ENCODE measurements at places on chromosomes 16 and 17. TPM values are rescaled to one million over a fixed set of nuclear protein-coding genes. Genes with fewer than 3 reads are reported as not detected.

Gene WIPF2
- 7.1 TPM for total RNA-seq

Gene OR3A3
- total RNA-seq, result not detected

Gene CRHR1
- 4.6 TPM for total RNA-seq

Gene CNTD1
- not detected for total RNA-seq

Gene MARCHF10
- 0.18 TPM for total RNA-seq

Gene ZNF423
- total RNA-seq, result 14.6 TPM

DNA sequence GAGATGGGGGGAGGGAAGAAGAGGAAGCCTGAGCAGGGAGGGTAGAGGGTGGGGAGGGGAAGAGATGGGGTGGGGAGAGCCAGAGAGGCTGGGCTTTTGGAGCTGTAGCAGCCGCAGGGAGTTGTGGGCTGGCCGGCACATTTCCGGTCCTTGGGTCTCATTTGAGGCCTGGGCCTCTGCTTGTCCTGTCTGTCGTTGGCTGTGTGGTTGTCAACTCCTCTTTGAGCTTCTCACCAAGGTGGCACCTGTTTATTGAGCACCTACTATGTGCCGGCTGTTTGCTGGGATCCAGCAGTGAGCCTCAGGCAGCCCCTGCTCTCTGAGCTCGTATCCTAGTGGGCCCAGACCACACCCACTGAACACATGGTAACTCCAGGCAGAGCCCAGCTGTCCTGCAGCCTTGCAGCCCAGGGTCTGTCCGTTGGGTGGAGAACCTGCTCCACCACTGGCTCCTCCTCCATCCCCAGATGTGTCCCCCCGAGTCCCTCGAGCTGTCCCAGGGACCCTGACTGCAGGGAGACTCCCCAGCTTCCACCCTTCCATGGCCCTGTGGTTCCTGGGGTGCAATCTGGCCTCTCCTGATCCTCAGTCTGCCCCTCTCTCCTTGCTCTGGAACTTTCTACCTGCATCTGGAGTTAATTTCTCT lies 164.9 kb downstream of the IRF8 start:
- no peak for DNase-seq

DNA sequence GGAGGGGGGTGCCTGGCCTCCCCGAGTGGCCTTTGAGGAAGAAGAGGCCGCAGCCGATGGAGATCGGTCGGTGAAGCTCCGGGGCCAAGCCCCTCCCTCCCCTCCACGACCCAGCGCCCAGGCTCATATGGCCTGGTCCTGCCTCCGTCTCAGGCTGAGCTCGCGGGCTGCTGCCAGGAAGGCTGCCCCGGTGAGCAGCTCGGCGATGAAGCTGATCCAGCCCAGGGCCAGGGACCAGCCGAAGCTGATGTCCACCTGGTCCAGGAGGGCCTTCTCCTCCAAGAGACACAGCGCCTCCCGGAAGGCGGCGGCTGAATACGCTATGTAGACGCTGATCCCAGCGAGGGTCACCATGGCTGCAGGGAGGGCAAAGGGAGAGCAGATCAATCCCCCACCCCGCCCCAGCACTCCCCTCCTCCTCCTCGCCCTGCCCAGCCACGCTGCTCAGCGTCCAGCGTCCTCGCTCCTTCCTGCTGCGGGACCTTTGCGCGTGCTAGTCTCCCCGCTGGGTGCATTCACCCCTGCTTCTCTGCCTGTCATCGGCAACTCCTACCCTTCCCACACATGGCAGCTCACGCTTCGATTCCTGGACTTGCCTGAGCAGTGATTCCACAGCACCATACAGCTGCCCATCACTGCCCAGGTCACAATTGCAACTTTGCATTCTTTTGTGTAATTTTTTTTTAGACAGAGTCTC lies 20.5 kb downstream of the TMEM114 start:
- no peak for DNase-seq

GRCh38 chr16:68339214-68339613 lies 28.4 kb downstream of the PRMT7 start:
- no peak for DNase-seq

GRCh38 chr17:12729086-12729485 lies 60.2 kb upstream of the ARHGAP44 start:
- DNase-seq, result no peak

DNA sequence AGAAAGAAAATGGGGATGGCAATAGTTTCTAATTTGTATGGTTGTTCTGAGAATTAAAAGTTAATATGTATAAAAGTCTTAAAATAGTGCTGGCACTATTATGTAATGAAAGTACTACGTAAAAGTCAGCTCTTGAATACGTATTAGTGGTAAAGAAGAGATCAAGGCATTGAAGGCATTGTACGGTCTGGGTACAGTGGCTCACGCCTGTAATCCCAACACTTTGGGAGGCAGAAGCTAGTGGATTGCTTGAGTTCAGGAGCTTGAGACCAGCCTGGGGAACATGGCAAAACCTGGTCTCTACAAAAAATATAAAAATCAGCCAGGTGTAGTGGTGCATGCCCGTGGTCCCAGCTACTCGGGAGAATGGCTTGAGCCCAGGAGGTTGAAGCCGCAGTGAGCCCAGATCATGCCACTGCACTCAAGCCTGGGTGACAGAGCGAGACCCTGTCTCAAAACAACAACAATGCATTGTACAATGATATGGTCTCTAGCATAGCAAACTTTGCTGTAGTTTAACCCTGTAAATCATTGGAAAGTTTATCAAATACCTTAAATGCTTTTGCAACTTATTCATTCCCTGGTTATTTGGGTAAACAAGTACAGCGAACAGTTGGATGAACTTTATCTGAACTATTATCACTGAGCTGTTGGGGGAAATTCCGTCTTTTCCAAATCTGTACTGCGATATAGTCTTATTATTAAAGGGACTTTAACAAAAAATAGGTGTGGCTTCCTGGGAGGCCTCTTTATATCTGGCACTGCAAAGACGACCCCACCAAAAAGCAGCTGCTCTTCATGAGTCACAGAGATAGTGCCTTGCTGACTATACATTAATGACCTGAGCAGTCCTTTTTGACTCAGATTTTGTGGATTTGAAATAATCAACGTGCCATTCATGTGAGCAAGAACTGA lies 73.6 kb downstream of the GPRC5B start:
- no peak for DNase-seq

GRCh38 chr16:35533683-35534082 lies 2074.3 kb downstream of the TP53TG3F start:
- no peak for DNase-seq

GRCh38 chr17:42142371-42142896 lies 12.4 kb downstream of the RAB5C start:
- DNase-seq, result no peak

GRCh38 chr17:78714534-78714933 lies 67.5 kb downstream of the CYTH1 start:
- no peak for DNase-seq

DNA sequence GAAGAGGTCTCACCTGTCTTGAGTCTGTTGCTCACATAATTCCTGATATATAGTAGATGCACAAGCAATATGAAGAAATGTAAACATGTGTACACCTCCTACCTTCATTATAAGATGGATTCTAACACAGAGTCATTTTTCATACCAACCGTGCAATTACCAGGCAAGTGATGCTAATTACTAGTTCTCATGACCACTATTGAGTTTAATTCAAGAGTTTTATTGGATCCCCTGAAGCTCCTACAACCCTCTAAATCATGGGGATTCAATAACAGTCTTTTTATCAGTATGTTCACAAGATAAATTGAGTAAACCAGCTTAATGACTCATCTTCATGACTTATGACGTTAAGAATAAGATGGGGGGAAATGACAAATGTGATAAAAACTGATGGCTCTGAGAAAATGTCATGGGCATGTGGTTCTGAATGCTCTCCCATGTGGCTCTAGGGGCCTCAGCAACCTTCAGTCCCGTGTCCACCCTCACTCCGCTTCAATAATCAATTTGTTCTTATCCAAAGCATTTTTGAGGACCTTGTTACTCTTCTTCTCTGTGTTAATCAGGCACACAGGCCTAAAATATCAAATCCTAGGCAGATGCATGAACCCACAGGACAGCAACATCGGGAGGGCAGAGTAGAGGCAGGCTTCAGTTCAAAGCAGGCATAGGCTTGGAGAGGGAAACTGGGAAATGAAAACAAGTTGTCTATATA lies 42.8 kb downstream of the PRAC1 start:
- DNase-seq, result no peak

- no peak for DNase-seq
These were observed 38.3 kb downstream of the SCPEP1 start for GRCh38 chr17:57016071-57016763.

GRCh38 chr17:59454633-59455105 lies 110.7 kb upstream of the DHX40 start:
- no peak for DNase-seq

DNA sequence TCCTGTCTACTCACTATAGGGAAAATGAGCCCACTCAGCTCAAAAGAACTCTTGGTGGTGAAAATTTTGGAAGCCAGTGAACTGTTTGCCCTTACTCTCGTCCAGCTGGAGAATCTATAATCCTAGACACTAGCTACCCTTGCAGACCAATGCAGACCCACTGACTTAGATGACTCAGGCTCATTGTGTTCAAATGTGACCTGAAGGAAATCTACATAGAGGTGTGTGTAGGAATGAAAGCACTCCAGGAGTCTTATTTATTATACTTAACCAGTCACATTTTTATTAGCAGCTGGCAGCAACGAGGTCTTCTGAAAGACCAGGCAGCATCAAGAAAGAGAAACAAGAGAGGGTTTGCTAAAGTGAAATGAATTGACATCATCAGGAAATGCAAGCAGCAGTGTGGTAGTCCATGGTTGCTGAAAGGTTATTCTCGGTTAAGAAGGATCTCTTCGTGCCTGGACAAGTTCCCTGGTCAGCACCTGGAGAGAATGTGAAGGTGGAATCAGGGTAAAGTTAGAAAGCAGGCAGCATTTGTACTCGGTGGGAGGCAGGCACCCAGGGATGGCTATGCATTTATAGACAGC lies 1.4 kb downstream of the KRTAP29-1 start:
- no peak for DNase-seq

- DNase-seq, result no peak
These were observed 11.4 kb downstream of the CFAP97D1 start for GRCh38 chr17:43791589-43791988.

- no peak for DNase-seq
These were observed 19.2 kb downstream of the NDUFAF8 start for GRCh38 chr17:81258292-81258691.

DNA sequence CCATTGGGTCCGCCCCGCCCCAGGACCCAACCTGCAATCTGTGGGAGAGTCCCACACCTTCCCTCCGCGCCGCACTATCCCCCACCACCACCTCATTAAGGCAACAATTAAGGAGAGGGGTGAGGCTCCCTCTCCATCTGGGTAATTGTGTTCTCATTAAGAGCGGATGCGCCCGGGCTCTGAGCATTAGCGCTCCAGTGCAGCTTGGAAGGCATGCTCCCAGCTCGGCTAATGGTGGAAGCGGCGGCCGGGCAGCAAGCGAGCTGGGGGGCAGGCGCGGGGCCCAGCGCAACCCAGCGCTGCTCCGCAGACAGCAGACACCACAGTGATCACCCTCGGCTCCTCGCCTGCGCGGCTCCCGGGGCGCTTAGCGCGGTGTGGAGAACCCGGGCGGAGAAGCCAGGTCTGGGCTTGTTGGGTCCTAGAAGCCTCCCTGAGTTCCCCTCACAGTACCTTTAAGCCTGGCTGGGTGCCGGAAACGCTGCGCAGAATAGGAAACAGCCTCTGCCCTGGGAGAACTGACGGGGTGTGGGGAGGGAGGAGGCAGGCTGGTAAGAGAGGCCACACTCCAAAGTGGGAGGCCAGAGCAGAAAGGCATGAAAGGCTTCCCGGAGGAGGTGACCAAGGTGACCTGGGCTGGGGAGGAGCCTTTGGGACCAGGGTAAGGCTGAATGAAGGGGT lies 6.4 kb downstream of the CBLN1 start:
- DNase-seq, result no peak

DNA sequence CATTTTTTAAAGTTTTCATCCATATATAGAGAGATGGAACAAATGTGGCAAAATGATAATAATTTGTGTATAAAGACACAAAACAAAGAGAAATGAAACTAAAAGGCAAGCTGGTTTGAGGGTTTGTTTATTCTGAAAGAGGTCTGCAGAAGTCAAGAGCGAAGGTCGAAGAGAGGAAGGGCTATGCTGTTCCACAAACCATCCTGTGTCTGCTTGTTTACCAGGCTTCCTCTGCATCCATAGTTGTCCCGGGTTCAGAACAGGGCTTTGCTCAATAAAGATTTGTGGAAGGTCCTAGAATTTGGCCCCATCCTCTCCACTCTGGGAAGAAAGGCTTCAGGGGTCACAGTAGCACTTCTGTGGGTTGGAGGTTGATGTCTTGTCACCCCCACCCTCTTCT lies 2.4 kb upstream of the MARVELD3 start:
- no peak for DNase-seq

DNA sequence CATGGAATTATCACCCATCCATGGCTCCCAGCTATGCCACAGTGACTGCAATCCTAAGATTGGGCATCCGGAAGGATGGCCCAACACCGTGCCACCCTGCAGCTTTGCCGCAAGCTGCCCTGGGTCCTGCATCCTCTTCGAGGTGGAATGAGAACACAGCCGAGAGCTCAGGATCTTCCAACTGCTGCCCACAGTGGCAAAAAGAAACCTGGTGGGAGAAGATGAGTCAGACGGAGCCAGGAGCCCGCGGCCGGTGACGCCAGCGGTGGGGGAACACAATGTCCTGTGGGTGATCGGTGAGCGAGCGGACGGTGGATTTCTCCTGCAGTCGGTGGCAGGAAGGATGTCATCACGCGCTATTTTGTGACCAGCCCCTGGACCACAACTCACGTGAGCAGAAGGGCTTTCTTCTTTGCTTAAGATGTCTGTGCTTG lies 20.1 kb downstream of the CD7 start:
- peak; percentile 97 for DNase-seq

- no peak for DNase-seq
These were observed 193.4 kb downstream of the LGALS9B start for GRCh38 chr17:20273741-20274500.

GRCh38 chr16:56348168-56349085 lies 76.9 kb downstream of the AMFR start:
- no peak for DNase-seq

- DNase-seq, result peak; percentile 67
These were observed 113.1 kb downstream of the ZFHX3 start for GRCh38 chr16:72934636-72935403.

GRCh38 chr17:9672266-9672665 lies 26.9 kb downstream of the USP43 start:
- DNase-seq, result no peak
